Activated CD8-positive, alpha-beta memory T cell treated with anti-CD3 and anti-CD28 coated beads, Interleukin-2, amount 50 U/mL, for 48 hours (primary cell): ENCODE measurements at places on chromosomes 2 and 18.

DNA sequence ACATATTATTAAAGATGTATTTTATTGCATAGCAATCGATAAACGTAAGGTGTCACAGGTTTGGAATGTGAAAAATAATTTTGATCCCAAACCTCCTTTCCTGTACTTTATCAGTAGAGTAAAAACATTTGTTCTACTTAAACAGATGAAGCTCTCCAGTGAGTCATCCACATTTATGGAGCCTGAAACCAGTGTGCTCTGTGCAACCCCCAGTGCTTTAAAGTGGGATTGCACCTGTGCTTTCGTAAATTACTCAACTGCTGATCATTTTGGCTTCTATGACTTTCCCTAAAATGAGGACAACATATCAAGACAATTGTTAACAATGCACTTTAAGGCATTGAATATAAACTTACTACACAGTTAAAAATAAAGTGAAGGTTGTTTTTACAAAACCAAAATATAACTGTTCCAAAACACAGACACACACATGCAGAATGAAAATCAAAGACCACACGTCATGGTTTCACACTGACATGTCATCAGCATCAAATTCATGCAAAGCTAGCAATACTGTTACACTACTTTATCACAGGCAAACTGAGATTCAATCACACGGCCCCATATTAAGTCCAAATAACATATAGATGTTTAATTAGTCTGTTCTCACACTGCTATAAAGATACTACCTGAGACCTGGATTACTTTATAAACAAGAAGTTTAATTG is 9.7 kb downstream of the TMEM18 start:
- no peak for DNase-seq

- DNase-seq, result no peak
Measured at GRCh38 chr2:63345285-63345633, 243.0 kb downstream of the WDPCP start.

DNA sequence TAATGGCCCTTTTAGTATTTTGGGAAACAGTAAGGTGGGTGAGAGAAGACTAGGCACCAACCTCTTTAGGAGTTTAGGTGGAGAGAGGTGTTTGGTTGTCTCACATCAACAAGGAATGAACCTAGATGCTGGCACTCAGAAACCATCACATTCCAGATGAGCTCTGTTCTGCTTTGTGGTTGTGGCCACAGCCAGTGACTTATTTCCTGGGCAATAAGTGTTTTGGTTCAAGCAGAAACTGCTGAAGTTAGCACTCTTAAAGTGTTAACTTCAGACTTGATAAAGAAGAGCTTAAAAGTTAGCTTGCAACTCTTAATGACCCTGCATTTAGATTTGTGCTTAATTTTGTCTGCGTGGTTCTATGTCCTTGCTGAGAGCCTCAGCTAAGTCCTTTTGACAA is 929.2 kb downstream of the SLC4A3 start:
- DNase-seq, result no peak

GRCh38 chr2:42903821-42904575 is 111.6 kb upstream of the HAAO start:
- no peak for DNase-seq

DNA sequence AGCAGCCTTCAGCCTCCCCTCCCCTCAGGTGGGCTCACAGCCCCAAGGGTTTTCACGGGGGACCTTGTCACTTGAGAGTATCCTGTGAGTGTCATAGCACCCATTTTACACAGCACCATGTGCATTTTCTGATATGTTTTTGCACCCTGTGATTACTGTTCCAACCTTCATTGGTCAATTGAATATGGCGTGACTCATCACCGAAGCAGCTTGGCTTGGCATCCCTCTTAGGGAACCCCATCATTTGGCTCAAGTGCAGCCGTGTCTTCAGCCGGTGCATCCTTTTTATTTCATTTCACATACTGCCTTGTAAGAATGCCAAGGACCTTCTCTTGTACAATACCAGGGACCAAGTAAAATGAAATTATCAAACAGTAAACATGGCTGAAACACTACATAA is 57.6 kb downstream of the NPAS2 start:
- no peak for DNase-seq

- DNase-seq, result no peak
Measured at GRCh38 chr18:23220355-23220754, 85.1 kb downstream of the CABLES1 start.
